ENCODE measurements at places on chromosomes 2 and 18.

DNA sequence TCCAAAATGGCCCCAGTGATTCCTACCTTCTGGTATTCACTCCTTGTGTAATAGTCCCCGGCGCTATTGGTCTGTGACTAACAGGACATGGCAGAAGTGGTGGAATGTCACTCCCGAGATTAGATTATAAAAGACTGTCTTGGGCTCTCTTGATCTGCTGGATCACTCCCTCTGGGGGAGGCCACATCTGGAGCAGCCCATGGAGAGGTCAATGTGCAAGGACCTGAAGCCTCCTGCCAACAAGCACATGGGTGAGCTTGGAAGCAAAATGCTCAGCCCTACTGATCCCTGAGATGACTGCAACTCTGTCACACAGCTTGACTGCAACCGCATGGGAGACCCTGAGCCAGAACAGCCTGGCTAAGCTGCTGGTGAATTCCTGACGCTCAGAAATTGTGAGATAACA is 94.3 kb upstream of the GLI2 start:
- DNase-seq, result no peak

DNA sequence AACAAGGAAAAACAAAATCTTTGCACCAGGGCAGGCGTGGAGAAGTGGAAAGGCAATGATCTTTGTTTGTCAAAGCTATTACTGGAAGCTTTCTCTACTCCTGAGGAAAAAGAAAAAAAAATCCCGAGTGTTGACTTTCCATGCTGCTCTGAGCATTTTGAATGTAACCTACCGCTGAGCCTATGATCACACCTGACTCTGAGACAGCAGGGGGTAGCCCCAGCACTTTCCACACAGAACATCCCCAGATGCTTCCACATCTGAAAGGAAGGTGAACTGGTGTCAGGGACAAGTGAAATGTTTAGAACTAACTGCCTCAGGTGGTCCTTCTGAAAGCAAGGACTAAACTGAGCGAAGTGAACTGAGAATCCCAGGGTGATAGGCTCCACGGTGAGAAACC is 1315.1 kb upstream of the DDX18 start:
- no peak for DNase-seq

GRCh38 chr2:15800495-15801329 is 139.6 kb upstream of the MYCN start:
- no peak for DNase-seq

DNA sequence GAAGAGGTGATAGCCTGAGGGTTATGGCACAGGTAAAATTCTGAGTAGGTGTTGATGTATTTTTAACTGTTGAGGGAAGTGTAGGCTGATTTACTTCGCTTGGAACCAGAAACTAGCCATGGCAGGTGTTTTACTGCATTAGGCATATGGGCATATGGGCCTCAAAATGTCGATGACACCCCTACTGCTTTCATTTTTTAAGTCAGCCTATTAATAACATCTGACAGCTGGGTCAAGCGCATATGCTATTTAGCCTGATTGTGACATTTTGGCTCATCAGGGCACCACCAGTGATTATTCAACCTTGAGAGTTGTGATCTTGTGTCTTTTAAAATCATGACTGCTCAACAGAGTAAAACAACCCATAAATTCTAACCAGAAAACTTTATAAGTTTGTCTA is 1396.9 kb upstream of the NXPH2 start:
- no peak for DNase-seq

DNA sequence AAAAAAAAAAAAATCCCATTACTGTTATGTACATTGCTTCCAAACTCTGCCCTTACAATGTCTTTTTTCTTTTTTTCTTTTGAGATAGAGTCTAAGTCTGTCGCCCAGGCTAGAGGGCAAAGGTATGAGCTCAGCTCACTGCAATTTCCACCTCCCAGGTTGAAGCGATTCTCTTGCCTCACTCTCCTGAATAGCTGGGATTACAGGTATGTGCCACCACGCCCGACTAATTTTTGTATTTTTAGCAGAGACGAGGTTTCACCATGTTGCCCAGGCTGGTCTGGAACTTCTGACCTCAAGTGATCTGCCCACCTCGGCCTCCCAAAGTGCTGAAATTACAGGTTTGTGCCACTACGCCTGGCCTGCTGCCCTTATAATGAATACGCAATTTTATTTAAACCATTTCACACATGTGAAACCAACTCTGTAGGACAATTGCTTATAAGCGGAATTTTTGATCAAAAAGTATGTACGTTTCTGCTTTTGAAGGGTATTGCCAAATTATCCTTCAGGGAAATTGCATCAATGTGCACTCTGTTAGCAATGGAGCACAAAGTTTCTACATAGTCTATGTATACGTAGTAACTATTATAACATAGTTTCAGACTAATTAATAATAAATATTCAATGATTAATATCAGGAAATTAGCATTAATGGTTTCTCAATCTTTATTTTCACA is 55.7 kb upstream of the ACTR3 start:
- DNase-seq, result no peak

DNA sequence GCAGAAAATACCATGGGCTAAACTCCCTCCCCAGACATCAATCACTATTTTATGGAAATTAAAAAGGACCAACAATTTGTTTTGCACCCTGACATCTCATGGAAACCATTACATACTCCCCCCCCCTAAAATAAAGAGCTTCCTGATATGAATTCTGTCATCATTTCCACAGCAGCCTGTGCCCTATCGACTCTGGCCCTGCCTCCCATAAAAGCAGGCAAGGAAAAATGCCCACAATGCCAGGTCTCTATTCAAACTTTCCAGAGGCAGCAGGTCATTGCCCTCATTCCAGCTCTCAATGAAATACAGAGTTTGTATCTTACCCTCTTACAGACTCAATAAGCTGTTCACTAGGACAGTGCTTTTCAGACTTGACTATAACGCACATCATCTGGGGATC is 254.4 kb upstream of the TANK start:
- DNase-seq, result no peak

GRCh38 chr18:79770826-79771225 is 26.9 kb upstream of the KCNG2 start:
- DNase-seq, result no peak

GRCh38 chr2:134218414-134218813 is 35.5 kb upstream of the MGAT5 start:
- DNase-seq, result no peak

- no peak for DNase-seq
Observed at GRCh38 chr2:164757934-164758695, 83.5 kb downstream of the COBLL1 start.

- DNase-seq, result no peak
Observed at GRCh38 chr18:24346254-24346653, 51.4 kb downstream of the OSBPL1A start.

DNA sequence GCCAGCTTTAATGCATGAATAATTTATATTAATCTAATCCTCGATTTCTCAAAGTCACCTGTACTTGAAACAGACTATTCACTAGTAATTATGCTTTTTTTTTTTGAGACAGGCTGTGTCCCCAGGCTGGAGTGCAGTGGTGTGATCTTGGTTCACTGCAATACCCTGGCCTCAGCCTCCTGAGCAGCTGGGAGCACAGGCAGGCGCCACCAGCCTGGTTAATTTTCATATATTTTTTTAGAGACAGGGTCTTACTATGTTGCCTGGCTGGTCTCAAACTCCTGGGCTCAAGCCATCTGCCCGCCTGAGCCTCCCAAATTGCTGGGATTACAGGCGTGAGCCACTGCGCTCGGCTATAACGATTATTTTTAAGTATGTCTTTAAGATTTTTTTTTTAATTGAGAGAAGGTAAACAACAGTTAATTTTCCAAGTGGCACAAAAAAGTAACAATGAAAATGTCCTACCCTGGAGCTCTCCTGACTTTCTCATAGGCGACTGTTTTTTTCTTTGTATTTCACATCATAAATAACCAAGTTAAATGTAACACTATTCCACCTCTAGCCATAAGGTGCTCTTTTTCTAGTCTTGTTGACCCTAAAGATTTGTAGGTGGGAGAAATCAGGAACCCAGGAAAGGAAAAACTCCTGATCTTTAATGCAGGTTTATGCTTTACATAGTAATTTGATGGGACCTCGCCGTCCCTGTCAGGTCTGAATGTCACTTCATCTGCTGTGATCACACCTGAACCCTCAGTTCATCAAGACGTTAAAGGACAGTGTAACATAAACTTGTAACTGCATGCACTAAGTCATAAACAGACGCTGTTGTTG is 1.3 kb upstream of the ANKRD12 start:
- DNase-seq, result no peak

DNA sequence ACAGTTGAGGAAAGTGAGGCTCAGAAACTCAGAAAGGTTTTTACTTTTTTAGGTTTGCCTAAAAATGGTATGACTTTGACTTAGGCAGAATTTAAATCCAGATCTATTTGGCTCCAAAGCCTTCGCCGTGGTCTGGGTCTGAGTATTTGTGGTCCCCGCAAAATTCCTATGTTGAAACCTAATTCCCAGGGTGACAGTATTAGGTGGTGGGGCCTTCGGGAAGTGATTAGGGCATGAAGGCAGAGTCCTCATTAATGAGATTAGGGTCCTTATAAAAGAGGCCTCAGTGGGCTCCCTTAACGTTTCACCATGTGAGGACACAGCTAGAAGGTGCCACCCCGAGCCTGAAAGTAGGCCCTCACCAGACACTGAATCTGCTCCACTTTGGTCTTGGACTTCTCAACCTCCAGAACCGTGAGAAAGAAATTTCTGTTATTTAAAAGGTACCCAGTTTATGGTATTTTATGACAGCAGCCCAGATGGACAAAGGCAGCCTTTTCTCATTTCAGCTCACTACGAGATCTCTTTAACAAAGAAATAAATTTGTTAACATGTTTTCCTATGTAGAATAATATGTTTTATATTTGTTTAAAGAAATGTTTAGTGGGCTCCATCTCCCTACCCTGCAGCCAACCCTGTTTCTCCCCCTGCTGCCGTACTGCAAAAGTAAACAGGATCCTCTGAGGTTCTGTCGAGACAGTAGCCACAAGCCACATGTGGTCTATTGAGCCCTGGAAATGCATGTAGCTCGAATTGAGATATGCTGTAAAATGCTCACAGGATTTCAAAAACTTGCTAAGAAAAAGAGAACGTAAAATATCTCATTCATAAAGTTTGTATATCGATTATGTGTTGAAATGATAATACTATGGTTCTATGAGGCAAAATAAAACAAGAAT is 80.6 kb downstream of the MOGAT1 start:
- DNase-seq, result no peak

All from endothelial cell (in vitro differentiated cells).